ENCODE measurements at places on chromosomes 12 and 14. TPM values are rescaled to one million over a fixed set of nuclear protein-coding genes. Genes with fewer than 3 reads are reported as not detected.

DNA sequence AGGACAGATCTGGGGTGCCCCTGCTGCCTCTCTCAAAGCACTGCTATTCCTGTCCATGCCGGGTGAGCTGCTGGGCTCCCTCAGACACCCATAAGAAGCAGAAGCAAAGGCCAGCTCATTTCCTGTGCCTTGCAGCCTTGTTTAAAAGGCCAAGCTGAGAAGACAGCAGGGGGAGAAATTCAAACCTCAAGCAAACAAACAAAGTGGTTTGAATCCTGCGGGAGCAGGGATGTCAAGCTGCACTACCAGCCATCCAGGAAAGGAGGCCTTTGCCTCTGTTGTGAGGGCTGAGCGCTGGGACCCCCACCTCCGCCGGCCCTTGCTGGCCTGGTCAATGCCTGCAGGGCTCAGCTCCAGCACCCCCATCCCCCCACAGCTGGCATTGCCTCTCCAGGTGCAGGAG, 176.5 kb downstream of the PIWIL1 start:
- no peak for DNase-seq

The AVPR1A gene
- total RNA-seq: not detected

DNA sequence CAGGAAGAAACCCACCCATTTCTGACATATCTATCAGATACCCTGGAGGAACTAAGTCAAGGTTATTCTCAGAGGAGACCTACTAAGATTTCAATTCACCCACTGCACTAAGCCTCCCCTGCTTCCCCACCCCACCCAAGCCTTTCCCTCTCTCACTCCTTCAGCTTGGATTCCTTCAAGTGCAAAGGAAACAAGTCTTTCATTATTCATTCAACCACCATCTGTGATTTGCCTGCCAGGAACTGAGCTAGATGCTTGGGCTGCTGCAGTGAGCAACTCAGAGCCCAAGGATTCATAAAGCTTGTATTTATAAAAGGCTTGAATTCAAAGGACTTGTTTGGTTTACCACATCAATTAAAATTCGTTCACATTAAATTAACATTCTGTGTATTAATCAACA, 161.3 kb downstream of the GXYLT1 start:
- peak; percentile 17 for DNase-seq

GRCh38 chr12:129868575-129868974, 35.2 kb downstream of the TMEM132D start:
- no peak for DNase-seq

The CLEC4D gene
- not detected for total RNA-seq

GRCh38 chr14:65137648-65138307, 35.5 kb upstream of the MAX start:
- DNase-seq: no peak

- DNase-seq: no peak
These were observed 224.4 kb downstream of the FBXL14 start for GRCh38 chr12:1369938-1370500.

- DNase-seq: no peak
These were observed 25.0 kb upstream of the COCH start for GRCh38 chr14:30849354-30849753.

GRCh38 chr12:15268927-15269552, 47.8 kb upstream of the RERG start:
- peak; percentile 66 for DNase-seq

The FOS gene
- 4.6 TPM for total RNA-seq

DNA sequence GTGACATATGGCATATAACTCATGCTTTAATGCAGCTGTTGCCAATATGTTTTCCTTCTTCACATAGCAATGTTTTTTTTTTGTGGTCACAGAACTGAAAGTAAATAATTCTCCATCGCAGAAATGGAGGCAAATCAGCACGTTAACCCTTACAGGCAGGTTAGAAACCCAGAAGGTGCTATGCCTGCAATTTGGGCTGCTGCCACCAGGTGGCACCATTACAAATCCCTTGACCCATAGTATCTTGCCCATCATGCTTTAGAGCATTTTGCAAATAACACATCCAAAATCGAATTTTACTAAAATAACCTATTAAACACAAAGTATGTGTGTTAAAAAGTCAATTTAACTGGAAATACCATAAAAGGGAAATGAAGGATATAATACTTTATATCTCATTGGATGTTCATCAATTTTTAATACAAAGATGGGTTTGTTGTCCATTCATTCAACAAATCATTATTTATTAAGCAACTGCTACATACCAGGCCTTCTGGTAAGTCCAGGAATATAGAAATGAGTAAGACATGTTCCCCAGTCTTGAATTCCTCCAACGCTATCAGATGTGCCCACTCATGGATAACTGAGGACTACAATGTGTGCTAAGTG, 340.1 kb downstream of the GLT1D1 start:
- peak; percentile 12 for DNase-seq

- no peak for DNase-seq
These were observed 393.7 kb downstream of the BCL11B start for GRCh38 chr14:98878282-98878681.

The ANKS1B gene
- total RNA-seq: 5.4 TPM

- DNase-seq: no peak
These were observed 21.0 kb downstream of the PAH start for GRCh38 chr12:102896067-102896466.

- no peak for DNase-seq
These were observed 884 bp upstream of the AMN1 start for GRCh38 chr12:31729705-31730104.

DNA sequence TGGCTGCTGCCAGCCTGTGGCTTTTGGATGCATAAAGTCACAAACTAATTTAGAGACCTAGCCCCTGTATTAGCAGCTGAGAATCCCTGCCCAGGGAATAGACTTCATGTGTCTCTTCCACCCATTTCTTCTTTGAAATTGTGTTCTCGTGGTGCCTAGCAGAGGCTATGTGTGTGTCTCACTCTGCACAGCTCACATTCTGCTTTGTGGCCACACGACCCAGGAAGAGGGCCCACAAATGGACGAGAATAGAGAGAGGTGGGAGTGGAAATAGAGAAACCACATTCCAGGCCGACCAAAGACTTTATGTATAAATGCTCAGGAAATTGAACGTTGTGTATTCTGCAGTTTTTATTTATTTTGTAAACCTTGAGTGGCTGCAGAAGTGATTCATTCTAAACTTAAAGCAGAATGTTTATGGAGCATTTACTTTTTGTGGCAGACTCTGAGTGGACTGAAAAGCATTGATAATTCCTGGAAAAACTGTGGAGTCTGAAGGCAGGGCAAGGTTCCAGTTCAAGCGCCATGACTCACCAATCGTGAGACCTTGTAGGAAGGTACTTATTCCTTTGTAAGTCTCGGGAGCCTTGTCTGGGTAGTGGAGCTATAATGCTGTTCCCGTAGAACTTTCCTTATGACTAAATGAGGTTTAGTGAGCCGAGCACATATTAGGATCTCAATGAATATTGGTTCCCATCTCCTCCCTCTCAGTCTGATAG, 9.1 kb downstream of the B4GALNT3 start:
- DNase-seq: no peak

GRCh38 chr12:32211900-32212156, 105.2 kb downstream of the BICD1 start:
- DNase-seq: no peak

DNA sequence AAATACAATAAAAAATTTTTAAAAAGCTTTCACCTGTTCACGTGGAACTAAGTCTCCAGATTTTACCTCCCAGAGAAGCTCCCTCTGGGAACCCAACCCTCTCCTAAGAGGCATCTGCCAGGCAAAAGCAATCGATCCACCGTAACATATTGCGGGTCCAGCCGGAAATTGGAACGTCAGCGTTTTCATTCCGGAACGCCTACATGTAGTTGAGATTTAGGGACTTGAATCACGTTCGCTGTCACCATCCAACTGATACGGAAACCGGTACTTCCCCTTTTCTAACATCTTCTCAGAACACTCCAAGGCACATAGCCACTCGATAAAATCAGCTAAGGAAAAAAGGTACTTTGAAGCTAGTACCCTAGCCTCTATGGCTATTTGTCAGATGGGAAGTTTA, 70.3 kb downstream of the COX16 start:
- no peak for DNase-seq
